ENCODE measurements at places on chromosomes 2 and 18.
A peak's percentile ranks its signal among the peaks of the same experiment; 100 is the strongest.

- DNase-seq: no peak
These were observed 121.3 kb downstream of the MAP4K4 start for GRCh38 chr2:101818531-101819451.

DNA sequence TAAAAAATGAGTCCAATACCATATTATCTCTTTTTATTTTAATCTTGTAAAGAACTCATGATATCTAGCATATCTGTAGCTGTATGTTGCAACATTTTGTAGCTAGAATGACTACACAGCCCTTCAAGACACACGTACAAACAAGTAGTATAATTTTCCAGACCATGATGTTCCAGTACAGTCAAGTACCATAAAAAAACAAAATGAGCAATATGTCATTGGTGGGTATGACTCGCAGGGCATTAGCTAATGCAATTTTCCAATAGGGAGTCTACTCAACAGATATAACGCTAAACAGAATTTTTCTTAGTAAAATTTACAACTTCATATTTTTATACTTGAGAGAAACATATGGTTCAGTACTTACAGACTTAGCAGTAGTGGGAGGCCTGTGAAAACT lies 53.6 kb upstream of the UGP2 start:
- DNase-seq: no peak

GRCh38 chr2:30757749-30758148 lies 49.5 kb downstream of the CAPN13 start:
- no peak for DNase-seq

DNA sequence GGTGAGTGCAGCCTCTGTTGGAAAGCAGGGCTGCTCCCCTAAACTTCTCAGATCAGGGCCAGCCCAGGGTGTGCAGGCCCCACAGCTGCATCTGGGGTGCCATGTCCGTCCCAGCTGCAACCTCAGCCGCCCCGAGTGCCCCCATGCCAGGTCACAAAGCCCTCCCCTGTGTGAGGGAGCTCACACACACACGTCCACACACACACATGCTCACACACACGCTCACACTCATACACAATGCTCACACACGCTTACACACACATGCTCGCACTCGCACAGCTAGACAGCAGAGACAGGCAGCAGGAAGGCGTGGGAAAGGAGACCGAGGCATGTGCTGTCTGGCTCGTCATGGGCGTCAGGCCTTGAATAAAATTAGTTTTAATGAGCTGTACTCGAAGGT lies 55.4 kb downstream of the ADI1 start:
- DNase-seq: no peak

- DNase-seq: no peak
These were observed 240.7 kb downstream of the KLHL29 start for GRCh38 chr2:23625726-23626125.

DNA sequence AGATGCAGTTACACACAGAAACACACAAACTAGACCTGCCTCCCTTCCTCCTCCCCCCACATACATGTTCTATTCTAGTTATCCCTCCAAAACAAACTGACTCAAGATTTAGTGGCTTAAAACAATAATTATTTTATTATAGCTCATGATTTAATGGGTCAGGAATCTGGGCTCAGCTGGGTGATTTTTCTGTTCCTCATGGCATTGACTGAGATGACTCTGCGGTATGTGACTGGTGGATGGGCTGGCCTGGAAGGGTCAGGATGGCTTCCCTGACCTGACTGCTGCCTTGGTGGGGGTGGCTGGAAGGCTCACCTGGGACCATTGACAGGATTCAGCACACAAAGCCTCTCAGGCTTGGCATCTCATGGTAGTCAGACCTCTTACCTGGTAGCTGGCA lies 33.7 kb upstream of the NTSR2 start:
- no peak for DNase-seq

GRCh38 chr2:98732430-98733051 lies 1.6 kb upstream of the MGAT4A start:
- no peak for DNase-seq

- no peak for DNase-seq
These were observed 154.0 kb downstream of the INHBB start for GRCh38 chr2:120499784-120500495.

DNA sequence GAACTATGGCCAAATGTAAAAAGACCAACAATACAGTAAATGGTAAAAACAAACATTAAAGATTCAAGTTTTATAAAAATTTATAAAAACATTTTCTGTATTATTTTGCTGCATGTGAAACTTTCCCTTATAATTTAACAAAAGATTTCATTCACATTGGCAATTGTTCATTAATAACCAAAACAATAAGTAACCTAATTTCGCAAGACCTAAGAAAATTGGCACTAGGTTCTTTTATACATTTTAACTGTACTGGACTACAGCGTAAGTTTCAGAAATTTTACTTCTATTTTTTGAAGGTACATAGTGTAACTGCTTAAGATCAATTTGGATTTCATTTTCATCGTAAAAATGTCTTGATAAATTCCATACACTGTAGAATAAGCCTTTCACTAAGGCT lies 77.2 kb downstream of the FANCL start:
- DNase-seq: no peak

DNA sequence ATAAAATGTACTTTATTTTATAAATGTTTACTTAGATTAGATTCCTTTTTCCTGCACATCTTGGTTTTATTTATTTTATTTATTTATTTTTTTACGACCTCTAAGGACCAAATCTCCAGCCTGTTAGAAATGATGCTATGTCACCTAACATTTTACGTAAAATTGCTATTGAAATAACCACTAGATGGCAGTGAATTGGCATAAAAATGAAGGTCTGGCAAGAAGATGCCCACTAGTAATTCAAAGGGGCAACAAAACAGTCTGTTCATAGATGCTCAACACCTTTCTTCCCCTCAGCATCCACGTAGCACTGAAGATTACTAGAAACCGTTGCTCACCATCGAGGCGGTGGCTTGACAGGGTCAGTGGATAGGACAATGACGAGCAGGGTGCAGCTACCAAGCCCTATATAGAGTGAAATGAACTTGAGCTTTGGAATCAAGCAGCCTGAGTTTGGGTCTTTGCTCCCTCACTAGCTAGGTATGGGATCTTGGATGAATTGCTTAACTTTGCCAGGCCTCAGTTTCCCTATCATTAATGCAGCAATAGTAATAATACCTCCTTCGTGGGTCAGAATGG lies 128.7 kb upstream of the L3MBTL4 start:
- DNase-seq: peak; percentile 43

GRCh38 chr2:121903037-121903689 lies 147.7 kb downstream of the TSN start:
- DNase-seq: no peak

DNA sequence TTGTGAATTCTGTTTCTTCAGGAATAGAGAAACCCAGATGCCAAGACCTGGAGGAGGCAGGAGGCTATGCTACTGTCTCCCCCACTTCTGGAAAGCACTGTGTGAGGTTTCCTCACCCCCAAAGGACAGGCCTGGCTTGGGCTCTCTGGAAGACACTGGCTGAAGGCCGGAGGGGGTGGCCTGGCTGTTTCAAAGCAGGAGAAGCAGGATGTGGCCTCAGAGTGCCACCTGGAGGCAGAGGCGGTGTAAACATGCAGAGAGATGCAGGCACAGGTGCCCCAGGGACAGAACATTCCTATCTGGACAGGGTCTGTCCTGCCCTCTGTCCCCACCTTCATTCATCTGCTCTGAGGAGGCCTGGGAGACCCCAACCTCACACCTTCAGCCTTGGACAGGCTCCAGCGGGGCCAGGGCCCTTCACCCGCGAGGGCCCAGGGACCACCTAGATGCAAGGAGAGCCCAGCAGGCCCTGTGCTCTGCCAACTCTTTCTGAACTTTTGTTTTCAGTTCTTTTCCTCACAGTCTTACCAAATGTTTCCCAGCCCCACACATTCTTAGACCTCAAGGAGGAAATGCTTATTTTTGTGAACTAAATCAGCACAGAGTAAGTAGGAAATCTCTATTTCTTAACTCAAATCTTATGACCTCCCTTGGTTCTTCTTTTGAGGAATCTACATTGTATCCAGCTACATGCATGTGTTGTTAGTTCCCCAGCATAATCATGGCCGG lies 79.2 kb downstream of the LONRF2 start:
- peak; percentile 84 for DNase-seq

DNA sequence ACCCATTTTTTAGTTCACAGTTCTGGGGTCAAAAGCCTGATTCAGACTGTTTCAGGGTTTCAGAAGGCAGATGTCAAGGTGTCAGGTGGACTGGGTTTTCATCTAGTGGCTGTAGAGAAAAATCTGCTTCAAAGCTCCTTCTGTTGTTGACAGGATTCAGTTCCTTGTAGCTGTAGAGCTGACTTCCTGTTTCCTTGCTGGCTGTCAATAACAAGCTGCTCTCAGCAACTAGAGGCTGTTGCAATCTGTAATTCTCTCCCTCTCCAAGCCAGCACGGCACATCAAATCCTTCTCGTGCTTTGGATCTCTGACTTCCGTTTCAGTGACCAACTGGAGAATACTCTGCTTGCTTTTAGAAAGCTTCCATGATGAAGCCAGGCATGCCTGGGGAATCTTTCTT lies 179.4 kb downstream of the DOK6 start:
- DNase-seq: peak; percentile 50

DNA sequence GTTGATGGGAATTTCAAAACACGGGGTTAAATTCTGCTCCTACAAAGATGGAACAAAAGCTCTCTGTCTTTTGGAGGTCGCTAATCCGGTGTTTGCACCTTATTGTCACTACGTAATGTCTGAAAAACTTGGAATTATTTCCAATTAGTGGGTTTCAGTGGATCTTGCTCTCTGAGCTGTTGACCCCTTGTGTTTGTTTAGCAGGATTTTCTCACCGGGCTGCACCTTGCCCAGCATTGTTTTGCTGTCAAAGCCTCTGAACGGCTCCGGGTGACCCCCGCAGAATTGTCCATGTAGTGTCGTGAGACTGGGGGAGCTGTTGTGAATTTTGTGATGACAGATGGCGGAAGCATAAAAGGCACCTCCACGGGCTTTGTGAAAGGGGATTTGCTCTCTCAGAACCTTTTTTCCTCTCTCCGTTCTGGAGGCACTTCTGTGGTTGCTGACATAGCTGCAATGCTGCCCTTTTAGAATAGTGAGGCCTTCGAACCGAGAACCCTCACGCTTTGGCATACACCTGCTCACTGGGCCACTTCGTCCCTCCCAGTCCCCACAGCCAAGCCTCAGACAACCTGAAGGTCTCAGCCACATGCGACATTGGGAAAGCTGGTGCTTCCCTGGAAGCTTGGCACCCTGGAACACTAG lies 129.4 kb downstream of the ACOXL start:
- DNase-seq: no peak

DNA sequence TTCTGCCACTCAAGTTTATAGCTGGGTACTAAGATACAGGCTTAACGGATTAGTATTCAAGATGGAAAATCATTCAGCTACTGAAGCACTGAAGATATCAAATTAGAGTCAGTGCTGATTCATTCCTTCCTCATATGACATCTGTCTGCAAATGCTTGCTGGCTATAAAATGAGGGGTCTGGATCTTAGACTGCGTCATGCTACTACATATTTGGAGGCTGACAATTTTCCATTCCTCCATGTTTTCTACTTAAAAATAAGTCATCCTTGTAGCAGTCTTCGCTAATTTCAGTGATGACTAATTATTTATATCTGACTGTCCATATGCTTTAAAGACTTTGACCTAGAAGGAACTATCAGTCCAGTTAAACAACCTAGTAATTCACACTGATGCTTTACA lies 233.4 kb downstream of the RIT2 start:
- no peak for DNase-seq

- no peak for DNase-seq
These were observed 207.7 kb upstream of the CTAGE1 start for GRCh38 chr18:22625406-22625805.

DNA sequence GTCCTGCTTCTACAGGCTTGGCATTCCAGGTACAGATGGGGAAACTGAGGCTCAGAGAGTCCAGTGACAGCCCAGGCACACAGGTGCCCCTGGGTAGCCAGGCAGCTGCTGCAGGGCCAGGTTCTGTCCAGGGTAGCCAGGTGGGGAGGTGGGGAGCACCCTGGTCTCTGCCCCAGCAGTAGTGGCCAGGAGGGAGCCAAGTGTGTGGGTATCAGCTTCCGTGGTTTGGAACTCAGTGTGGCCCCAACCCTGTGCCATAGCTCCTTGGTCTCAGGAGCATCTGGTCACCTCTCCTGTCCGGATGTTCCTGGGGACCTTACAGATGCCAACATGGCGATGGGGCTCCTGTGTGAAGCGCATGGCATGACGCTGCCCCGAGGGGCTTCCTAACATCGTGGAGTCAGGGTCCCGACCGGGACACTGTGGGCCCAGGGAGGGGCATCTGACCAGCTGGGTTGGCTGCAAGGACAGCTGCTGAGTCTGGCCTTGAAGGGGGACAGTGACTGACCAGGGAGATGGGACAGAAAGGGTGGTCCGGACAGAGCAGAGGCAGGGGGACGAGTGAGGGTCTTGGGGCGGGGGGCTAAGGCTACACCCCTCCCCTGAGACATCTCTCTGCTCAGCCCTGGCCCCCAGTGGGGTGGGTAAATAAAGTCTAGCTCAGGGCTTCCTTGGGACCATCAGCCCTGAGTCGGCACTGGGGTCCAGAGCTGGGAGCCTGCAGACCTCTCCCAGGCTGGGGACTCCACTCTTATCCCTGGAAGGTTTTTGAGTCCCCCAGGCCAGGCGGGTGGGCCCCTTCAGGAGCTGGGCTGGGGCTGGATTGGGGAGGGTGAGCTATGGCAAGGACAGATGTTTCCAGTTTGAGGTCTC lies 76.0 kb upstream of the SMAD7 start:
- DNase-seq: no peak

GRCh38 chr2:168611896-168612650 lies 156.0 kb downstream of the CERS6 start:
- DNase-seq: no peak

DNA sequence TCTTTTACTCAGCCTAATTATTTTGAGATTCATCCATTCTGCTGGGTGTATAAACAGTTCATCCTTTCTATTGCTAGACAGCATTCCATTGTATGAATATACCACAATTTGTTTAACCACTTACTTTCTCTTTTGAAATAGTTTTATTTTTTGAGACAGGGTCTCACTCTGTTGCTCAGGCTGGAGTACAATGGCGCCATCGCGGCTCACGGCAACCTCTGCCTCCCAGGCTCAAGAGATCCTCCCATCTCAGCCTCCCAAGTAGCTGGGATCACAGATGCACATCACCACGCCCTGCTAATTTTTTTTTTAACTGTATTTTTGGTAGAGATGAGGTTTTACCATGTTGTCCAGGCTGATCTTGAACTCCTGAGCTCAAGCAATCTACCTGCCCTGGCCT lies 54.5 kb downstream of the USP37 start:
- DNase-seq: no peak

- DNase-seq: no peak
These were observed 13.5 kb downstream of the STK39 start for GRCh38 chr2:168233726-168234406.

GRCh38 chr2:119678021-119678656 lies 862 bp upstream of the TMEM177 start:
- DNase-seq: peak; percentile 13

DNA sequence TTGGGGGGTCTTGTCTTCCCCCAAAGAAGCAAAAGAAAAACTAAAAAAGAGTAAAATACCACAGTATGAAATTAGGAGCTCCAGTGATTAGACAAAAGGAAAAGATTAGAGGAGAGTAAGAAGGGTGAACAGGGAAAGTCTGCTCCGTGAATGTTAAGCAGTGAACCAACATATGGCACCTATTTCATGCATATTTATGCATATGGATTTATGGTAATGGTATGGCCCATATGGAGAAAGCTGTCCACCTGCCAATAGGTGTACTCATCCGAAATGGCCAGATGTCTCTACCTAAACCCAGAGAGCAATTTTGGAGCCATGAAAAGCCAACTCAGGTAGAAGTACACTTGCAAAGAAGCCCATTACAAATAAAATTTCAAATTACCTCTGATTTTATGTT lies 404.0 kb upstream of the RAB6C start:
- no peak for DNase-seq

All from NAMALWA (cell line).